A549 treated with GW870086 at 1 μM for 4 hours (cell line): ENCODE measurements at places on chromosomes 13 and 19. TPM values are rescaled to one million over a fixed set of nuclear protein-coding genes. Genes with fewer than 3 reads are reported as not detected.

The RFXAP gene
- 0.83 to 1.0 TPM (median 0.91 TPM) in 5 replicates for total RNA-seq

The TMEM272 gene
- total RNA-seq: not detected in 5 replicates

The PKN1 gene
- total RNA-seq: 65.5 to 79.7 TPM (median 74.4 TPM) in 5 replicates

The SHISA7 gene
- total RNA-seq: not detected in 5 replicates

The ZNF524 gene
- total RNA-seq: 12.5 to 17.5 TPM (median 16.0 TPM) in 5 replicates

The PTPRH gene
- 2.7 to 5.3 TPM (median 5.1 TPM) in 5 replicates for total RNA-seq

The ZNF793 gene
- 0.08 TPM in 1 of 5 replicates, not detected in the others for total RNA-seq

The IZUMO2 gene
- not detected in 5 replicates for total RNA-seq

The YIF1B gene
- total RNA-seq: 101 to 136 TPM (median 126 TPM) in 5 replicates

The ZNF329 gene
- 2.6 to 3.4 TPM (median 2.9 TPM) in 5 replicates for total RNA-seq

The OR10H1 gene
- not detected in 5 replicates for total RNA-seq

The MRPL57 gene
- 21.5 to 27.8 TPM (median 24.8 TPM) in 5 replicates for total RNA-seq

The ZNF85 gene
- total RNA-seq: 0.19 to 0.24 TPM in 2 of 5 replicates, not detected in the others

The LCP1 gene
- 0.16 to 0.26 TPM (median 0.21 TPM) in 5 replicates for total RNA-seq

The ZNF433 gene
- total RNA-seq: not detected in 5 replicates

The PRR36 gene
- 0.22 to 0.49 TPM (median 0.41 TPM) in 5 replicates for total RNA-seq

The TSSK6 gene
- total RNA-seq: 0.86 to 1.8 TPM (median 1.7 TPM) in 5 replicates
